SK-N-DZ (cell line): ENCODE measurements at places on chromosomes 7 and 10.

GRCh38 chr7:49099587-49100326 is 175.4 kb downstream of the CDC14C start:
- DNase-seq = no peak

DNA sequence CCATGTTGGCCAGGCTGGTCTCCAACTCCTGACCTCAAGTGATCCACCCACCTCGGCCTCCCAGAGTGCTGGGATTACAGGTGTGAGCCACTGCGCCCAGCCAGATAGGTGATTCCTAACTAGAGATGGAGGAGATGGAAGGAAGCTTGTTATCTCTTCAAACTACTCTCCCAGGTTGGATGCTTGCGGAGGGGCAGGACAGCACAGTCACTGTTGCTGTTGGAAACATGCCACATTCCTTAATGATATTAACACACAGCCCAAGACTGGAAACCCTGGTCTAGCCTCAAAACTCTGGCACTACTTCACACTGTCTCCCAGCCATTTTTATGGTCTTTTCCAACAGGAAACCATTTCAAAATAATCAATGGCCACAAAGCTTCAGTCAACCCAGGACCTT is 468.8 kb upstream of the NRP1 start:
- no peak for DNase-seq

DNA sequence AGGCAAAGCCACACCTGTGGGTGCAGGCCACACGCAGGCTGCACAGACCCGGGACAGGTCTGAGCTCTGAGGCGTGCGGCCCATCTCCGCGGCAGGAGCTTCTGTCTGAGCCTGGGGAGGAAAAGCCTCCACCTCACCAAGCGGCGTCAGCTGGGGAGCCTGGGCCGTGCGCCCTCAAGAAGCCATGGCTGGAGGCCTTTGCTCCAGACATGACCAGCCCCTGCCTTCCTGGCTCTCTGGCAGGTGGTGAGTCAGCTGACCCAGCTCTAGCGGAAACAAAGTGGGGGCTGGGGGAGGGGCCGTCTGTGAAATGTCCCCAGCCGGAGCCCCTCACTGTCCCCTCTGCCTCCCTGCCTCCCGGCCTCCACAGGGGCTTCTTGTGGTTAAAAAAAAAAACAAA is 12.5 kb downstream of the GPER1 start:
- no peak for DNase-seq

- no peak for DNase-seq
Measured at GRCh38 chr7:42765931-42766330, 145.9 kb downstream of the C7orf25 start.

GRCh38 chr10:8033812-8034465 is 20.5 kb upstream of the GATA3 start:
- DNase-seq = no peak

GRCh38 chr10:2985729-2986232 is 81.6 kb upstream of the PFKP start:
- DNase-seq = no peak

DNA sequence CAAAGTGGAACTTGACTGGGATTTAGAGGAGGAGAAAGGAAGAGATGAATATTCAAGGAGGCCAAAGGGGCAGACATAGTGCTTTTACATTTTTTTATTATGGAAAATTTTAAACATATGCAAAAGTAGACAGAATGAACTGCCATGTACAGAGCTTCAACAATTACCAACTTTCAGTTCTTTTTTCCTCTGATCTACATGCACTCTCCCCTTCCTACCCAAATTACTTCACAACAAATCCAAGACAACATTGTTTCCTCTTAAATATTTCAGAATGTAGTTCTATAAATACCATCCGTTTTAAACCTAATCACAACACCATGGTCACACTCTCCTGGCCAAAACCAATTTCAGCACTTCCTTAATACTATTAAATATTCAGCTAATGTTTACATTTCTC is 83.5 kb upstream of the FZD1 start:
- DNase-seq = no peak

DNA sequence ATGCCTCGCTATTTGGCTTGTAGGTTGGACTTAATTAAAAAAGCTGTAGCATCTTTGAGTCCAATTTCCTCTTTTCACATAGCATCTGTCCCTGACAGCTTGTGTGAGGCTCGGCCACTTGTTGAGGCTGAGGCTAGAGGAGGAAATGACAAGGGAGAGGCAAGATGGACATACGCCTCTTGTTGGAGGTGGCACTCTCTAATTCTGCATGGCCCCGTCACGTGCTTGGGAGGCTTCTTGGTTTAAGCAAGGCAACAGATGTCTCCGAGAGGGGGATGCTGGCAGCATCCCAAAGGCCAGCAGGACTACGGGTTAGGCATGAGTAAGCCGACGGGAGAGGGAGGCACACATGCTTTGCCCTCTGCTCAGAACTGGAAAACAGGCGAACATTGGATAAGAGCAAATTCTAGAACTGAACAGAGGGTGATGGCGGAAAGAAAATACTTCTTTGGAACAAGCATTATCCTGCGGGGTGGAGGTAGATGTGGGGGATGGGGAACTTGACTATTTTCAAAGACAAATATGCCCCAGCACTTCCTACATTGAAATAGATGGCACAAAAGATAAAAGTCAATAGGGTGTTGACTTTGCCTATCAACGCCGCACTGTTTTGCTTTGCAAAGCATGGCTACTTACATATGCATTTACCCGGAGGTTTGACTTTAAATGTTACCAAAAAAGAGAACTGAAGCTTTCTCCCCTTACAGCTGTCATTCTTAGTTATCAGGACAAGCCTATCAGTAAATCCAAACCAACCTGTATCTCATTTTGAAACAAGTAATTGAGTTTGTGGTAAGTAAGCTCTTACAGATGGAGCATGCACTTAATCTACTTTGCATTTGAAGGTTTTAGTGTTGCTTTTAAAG is 94.8 kb downstream of the CHN2 start:
- peak; percentile 82 for DNase-seq

DNA sequence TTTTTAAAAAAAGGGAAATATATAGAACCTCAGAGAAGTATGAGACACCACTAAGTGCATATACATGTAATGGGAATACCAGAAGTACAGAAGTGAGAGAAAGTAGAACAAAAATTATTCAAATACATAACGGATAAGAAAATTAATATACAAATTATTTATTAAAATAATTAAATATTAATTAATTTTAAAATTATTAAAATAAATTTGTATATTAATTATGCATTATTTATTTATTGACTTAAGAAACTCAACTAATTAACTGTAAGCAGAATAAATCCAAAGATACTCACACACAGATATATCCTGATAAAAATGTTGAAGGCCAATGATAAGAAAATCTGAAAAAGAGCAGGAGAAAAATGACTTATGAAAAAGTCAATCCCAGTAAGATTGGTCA is 1333.5 kb upstream of the CELF2 start:
- no peak for DNase-seq

- DNase-seq = no peak
Measured at GRCh38 chr7:55827577-55827976, 35.0 kb downstream of the SEPTIN14 start.

DNA sequence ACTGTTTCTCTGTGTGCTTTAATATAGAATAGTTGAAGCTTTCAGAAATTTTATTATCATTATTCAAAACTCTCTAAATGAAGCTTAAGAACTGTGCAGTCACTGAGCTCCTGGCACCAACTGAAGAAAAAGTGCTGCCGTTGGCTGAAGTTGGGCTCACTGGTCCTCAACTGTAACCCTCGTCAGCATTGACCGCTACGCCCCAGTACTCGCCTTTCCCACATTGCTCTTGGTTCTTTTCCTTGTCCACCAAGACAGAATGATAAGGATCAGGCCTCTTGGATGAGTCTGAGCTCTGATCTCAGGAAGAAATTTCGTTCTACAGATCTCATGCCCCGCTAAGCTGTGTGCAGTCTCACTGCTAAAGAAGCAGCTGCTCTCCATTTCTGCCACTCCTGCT is 7.9 kb upstream of the TAF3 start:
- no peak for DNase-seq

DNA sequence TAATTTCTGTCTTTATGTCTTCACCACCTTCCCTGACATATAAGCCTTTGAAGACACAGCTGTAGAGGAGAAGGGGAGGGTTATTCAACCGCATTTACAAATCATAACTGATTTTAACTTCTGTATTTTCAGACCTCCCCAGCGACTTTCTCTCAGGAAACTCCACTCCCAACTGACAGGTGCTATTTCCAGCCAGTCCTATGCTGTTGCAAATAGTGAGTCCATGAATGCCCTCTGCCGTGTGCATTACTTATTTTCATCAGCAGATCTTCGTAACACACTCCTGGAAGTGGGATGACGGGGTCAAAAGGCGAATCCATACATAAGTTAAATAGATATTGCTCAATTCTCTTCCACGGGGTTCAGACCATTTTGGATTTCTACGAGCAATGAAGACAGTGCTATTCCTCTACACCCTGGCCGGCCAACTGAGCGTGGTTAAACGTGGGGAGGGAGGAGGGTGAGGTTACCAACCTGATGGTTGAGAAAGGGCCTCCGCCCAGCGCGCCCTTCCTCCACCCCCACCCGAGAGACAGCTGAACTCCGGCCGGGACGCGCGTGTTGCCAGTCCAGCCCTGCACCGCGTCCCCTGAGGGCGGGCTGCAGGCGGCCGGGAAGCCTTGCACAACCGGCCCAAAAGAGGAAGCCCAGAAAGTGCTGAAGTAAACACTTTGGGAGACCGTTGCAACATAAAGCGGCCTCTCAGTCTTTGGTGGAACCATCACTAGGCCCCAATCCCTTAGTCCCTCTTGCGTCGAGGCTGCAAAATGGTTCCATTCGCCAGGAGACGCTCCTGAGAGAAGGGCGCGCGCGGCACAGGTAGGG is at the start of gene APBB1IP:
Gene APBB1IP (plus strand): TSS at position 705 of the 825 bp plus-strand sequence. CDS start 53,986 bp downstream, outside the sequence.
- no peak for DNase-seq

DNA sequence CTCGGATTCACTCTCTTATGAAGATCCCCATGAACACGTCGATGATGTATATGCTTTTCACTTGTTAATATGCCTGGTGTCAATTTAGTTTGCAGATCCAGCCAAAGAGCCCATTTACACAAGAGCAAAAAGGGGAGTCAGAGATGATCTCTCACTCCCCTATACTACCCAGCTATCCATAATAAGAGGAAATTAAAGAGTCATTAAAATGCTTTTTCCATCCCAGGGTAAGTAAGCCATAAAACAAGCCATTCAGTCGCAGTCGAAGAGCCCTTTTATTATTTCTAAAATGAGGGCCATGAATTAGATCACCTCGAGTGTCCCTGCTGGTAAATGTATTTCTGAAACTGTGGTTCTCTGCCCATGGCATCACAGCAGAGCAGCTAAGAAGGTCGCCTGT is 41.2 kb downstream of the CHCHD3 start:
- DNase-seq = no peak

- no peak for DNase-seq
Measured at GRCh38 chr7:43585562-43585961, 2.7 kb downstream of the STK17A start.

- DNase-seq = no peak
Measured at GRCh38 chr7:108158776-108159175, 28.6 kb upstream of the LAMB4 start.

DNA sequence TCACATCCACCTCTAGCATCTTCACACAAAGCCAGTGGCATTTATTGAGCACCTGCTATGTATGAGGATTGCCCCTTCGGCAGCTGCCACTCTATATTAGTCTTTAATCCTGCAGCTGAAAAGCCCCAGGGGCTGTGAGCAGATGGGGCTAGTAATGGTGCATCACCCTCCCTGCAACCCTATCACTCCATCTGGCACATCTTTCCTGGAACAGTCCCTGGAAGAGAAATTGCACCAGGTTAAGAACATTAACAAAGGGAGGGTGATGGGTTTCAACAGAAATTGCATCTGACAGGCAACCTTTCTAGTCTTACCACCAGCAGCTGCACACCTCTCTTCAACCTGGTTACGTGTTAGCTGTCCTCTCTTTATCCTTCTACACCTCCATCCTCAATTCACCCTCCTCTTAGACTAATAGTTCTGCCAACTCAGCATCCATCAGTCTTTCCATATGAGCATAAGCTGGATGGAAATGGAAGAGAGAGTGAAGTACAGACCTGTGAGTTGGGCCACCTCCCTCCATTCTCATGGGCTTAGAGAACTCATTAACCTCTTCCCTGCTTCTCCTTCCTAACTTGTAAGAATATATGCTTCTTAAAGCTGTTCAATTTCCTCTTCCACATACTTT is 168.6 kb upstream of the NEBL start:
- peak; percentile 95 for DNase-seq

GRCh38 chr7:91372323-91372722 is 108.1 kb downstream of the FZD1 start:
- no peak for DNase-seq

GRCh38 chr7:66255534-66256100 is 50.5 kb downstream of the TPST1 start:
- DNase-seq = no peak

- no peak for DNase-seq
Measured at GRCh38 chr7:147670759-147671158, 919.8 kb upstream of the C7orf33 start.

- DNase-seq = no peak
Measured at GRCh38 chr10:659688-660141, 29.8 kb downstream of the DIP2C start.

- no peak for DNase-seq
Measured at GRCh38 chr10:36341471-36341870, 699.4 kb upstream of the FZD8 start.

GRCh38 chr7:2417981-2418481 is 14.6 kb downstream of the CHST12 start:
- DNase-seq = no peak

DNA sequence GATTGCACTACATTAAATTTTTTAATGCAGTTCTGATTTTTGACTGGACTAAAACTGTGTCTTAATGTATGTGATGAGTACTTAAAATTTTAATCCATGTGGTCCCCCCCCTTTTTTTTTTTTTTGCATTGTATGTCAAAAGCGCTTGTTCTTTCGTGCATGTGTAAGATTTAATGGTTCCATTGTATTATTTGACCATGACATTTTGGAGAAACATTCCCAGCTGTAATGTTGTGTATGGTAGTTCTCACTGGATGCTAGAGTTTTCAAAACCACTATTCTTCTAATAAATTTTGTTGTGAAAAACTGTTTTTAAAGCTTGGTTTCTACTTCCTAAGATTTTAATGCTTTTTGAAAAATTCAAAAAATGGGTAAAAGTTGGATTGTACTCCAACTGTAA is 132.0 kb downstream of the LCOR start:
- no peak for DNase-seq

DNA sequence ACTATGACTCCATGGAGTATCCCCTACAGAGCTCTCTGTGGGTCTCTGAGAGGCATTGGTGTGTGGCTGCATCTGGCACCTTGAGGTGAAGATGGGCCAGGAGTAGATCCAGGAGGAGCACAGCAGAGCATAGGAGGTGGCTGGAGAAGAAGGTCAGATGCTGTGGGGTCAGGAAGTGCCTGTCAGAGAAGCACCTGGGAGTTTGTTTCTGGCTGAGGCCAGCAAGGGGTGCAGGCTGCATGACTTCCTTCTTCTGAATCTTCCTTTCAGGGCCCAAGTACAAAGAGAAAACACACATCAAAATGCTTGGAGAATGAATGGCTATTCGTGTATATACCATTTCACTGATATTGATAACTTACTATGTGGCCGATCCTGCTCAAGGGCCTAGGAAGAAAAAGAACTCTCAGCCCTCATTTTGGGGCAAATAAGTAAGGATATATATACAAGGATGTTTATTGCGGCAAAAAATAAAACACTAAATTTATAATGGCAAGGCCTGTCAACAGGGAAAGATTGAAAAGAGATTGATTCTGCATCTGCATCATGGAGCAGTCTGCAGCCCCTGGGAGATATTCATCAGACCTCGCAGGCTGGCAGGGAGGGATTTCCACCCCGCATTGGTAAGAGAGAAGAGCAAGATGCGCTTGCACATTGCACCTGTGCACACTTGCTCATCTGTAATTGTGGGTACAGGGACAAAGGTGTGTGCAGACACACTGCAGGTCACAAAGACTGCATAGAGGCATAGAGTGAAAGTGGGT is 39.2 kb downstream of the PTPRE start:
- no peak for DNase-seq

- DNase-seq = no peak
Measured at GRCh38 chr10:25724241-25724640, 209.8 kb upstream of the MYO3A start.
